ENCODE measurements at places on chromosomes 2 and 18. TPM values are rescaled to one million over a fixed set of nuclear protein-coding genes. Genes with fewer than 3 reads are reported as not detected.

DNA sequence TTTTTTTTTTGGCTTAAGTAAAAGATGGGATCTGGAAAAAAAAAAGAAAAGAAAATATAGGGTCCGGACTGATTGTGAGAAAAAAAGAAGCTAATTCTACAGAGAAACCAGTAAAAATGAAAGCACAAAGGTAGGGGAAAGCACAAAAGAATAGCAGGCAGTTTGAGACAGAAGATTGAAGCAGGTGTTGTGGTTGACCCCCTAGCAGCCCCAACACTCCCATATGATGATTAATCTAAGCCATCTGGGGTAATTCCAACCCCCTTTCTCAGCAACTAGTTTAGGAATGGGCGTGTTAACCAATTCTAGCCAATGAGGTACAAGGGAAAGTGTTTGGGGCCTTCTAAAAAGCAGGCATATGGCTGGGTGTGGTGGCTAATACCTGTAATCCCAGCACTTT is 77.0 kb downstream of the MBD2 start:
- no peak for DNase-seq

The HK2 gene
- polyA plus RNA-seq: 25.3 TPM

DNA sequence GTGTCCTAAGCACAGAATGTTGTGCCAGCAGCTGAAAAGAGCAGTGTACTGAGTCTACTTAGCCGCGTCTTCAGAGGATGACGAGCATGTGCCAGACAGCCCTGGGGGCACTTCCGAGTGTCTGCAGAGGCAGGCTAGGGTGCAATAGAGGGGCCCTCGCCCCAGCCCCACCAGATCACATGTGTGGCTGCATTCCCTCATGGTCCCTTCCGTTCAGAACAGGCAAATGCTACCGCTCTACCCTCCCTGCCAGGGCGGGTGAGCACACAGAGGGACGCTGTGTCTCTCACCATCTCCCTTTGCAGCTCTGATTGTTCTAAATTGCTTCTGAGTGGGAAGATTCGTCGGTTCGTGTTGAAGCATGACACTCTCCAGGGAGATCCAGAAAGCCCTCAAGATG is 212.2 kb upstream of the RAB12 start:
- DNase-seq: no peak

DNA sequence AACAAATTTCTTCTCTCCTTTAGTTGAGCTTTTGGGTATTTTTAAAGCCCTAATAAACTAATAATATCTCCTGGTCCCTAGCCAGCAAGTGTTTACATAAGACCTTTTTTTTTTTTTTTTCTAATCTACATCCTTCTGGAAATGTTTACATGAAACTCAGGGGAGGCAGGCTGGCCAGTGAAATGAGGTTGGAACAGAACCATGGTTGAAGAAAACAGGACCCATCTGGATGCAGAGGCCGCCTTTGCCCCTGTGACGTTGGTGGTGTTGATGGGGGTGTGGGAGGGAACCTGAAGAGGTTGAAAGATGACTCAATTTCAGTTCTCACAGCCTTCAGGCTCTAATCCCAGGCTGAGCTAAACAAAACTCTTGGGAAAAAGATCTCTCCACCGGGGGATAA is 118.5 kb downstream of the NRP2 start:
- no peak for DNase-seq

DNA sequence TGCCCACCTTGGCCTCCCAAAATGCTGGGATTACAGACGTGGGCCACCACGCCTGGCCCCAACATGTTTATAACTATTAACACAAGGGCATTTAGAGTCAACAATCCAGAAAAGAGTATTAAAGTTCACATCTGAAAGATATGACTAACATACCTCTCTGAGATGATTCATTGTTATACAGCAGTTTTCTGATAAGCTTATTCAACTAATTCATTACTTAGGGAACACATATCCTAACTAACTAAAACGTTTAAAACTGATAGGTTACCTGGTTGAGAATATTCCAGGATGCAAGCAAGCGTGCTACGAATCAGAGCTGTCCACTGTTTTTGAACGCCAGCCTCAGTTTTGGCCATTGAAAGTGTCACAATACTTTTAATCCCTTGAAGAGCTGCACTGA is 34.0 kb upstream of the STRN start:
- peak; percentile 3 for DNase-seq

DNA sequence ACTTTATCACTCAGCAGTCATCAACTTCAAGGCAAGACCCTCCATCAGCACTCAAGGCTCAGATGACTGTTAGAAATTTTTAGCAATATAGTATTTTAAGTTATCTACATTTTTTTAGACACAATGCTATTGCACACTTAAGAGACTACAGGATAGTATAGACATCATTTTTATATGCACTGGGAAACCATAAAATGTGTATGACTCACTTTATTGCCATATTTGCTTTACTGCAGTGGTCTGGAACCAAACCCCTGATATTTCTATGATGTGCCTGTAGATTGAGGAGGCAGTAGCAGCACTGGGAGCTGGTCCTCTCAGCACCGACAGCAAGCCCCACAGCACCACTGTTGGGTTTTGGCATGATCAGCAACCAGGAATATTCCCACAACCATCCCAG is 264.8 kb upstream of the HNRNPA3 start:
- no peak for DNase-seq

The OTOS gene
- not detected for polyA plus RNA-seq

DNA sequence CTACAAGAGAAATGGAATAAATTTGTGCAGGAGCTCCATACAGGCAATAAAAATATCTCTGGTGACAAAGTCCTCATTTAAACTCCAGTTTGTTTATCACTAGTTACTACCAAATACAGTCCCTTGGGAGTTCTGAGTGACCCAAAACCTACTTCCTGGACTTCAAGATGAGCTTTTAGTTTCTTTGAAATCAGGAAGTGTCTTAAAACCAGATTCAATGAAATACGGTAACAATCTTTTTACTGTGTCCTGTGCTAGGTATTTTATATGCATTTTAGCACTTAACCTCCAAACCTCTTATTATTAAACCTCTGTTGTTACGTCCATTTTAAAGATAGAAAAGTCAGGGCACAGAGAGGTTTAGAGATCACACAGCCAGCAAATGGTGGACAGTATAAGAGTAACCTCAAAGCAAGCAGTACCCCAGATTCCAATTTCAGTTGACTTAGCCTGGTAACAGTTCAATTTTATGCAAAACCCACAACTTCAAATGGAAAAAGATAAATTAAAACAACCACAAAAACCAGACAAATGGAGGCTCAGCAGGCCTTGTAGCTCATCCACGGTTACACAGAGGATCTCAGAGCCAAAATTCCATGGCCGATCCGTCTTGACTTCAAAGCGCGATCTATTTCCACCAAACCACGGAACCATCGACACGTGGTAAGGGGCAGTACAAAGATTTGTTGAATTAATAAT is 1.3 kb upstream of the KCMF1 start:
- DNase-seq: peak; percentile 64

The RGPD3 gene
- polyA plus RNA-seq: 0.08 TPM

GRCh38 chr18:26252411-26252810 is 26.2 kb downstream of the TAF4B start:
- no peak for DNase-seq

The CABLES1 gene
- 1.3 TPM for polyA plus RNA-seq

The STARD6 gene
- polyA plus RNA-seq: not detected

The UGT1A4 gene
- not detected for polyA plus RNA-seq

DNA sequence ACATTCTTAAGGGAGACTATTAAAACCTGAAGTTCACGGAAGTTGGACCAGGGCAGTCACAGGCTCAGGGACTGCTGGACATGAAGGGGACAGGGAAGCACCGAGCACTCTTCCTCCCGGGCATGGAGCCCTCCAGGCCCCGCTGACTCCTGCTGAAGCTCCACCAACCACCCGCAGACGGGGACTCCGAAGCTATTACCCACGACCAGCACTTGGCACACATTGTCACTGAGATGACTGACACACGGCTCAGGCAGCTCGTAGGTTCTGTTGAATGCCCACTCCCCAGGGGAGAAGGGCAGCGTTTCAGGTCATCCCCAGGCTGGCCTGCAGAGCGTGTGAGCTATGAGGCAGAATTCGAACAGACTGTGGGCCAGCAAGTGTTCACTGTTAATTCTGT is 234.8 kb downstream of the NDUFA10 start:
- no peak for DNase-seq

The ST6GAL2 gene
- polyA plus RNA-seq: not detected

DNA sequence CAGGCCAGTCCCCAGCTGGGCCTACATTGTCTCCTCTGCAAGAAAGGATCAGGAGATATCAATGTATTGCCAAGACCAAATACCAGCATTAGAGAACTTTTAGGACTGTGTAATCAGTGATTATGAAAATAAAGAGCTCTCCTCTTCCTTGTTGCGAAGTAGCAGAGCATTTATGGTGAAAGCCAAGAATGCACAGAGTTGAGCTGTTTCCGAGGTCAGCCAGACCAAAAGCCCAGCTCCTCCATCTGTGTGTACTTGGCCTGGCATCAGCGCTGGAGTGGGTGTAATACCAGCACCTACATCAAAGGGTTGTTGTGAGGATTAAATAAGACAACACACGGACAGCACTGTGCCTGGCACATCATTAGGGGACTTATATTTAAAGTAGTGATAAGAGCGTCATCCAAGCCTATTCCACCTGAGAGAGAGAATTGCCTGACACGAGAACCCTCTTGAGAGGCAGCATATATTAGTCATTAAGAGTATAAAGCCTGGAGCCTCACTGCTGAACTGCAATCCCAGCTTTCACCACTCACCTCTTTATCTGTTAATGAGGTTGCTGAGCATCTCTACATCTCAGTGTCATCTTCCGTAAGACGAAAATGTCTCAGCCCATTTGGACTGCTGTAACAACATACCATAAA is 7.4 kb upstream of the SLC16A14 start:
- peak; percentile 4 for DNase-seq

The LOXHD1 gene
- not detected for polyA plus RNA-seq

DNA sequence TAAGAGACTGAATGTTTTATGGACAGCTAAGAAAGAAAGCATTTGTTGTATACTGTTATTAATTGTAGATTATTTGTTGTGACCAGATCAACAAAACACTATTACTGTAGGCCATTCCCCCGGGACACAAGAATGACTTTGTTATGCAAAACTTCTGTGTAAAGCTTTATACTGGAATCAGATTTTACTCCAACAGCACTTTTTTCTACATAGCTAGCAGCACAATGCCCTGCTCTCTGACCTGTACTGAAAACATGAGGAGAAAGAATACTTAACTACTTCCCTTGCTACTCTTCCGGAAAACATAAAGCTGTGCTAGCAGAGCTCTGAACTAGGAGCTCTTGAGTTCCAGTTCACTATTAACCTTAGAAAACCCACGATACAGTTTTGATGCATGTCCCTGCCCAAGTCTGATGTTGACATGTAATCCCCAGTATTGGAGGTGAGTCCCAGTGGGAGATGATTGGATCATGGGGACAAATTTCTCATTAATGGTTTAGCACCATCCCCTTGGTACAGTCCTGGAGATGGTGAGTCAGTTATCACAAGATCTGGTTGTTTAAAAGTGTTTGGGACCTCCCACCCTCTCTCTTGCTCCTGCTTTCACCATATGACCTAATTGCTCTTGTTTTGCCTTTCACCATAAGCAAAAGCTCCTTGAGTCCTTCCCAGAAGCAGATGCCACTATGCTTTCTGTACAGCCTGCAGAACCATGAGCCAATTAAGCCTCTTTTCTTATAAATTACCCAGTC is 601.1 kb upstream of the PIK3C3 start:
- DNase-seq: no peak

DNA sequence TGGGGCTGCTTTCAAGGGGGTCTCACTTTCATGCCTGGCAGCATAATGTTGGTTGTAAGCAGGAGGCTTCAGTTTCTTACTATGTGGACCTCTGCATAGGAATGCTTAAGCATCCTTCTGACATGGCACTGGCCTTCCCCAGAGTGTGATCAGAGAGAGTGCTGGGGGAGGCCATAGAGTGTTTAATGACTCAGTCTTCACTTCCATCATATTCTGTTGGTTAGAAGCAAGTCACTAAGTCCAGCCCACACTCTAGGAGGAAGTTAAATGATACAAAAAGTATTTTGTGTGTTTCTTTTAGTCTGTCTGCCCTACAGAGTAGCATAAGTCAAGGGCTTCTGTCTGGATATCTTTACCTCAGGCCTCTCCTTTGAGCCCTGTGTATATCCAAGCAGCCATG is 64.9 kb downstream of the GALNT1 start:
- no peak for DNase-seq

The SLC4A5 gene
- polyA plus RNA-seq: 0.35 TPM

The ZDBF2 gene
- polyA plus RNA-seq: 2.5 TPM

DNA sequence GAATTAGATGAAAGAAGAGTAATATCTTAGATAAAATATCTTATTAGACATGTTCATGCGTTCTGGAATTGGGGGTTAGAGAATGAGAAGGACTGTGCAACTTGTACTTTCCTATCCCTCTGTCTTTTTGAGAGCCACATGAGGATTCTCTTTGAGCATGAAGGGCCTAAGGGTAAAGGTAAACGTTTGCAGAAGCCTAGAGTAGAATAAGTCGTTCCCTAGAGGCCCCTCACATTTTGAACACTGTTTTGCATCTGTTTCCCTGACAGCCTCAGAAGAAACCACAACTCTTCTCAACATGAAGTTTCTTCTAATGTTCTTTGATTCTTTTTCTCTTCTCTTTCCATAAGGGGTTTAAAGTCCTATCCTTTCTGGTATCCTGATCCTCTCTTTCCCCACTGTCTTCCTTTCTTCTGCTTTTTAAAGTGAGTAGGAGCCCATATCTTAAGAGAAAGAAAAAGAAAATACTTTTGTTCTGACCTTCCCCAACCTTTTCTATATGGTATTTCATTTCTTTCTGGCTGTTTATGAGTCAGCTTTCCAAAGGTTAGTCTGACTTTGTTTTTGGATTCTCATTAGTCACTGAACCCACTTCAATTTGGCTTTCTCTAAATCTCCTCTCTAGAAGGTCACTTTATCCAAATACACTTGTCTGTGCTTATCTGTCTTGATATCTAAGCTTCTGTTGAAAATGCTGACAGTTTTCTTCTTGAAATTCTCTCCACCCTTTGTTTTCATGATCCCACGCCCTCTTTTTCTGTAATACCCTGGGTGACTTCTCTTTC is 34.8 kb downstream of the PPP1R1C start:
- DNase-seq: peak; percentile 45

DNA sequence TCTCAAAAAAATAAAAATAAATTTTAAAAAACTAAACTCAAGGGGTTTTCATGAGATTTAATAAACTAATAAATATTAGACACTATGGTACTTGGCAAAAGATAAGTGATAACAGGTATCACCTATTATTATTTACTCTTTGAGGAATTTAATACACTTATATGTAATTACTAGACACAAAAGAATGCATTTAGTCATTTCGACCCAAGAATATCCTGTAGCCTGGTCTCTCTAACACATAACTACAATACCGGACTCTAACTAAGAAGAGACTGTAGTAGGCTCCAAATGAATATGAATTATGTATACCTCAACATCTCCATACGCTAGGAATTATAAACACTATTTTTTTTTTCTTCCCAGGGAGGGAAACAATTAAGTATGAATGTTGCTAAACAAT is 850.7 kb downstream of the CPS1 start:
- DNase-seq: no peak

The MDH1B gene
- 0.70 TPM for polyA plus RNA-seq

The PRADC1 gene
- polyA plus RNA-seq: 46.7 TPM

GRCh38 chr2:240182001-240182400 is 41.5 kb upstream of the OTOS start:
- DNase-seq: no peak

DNA sequence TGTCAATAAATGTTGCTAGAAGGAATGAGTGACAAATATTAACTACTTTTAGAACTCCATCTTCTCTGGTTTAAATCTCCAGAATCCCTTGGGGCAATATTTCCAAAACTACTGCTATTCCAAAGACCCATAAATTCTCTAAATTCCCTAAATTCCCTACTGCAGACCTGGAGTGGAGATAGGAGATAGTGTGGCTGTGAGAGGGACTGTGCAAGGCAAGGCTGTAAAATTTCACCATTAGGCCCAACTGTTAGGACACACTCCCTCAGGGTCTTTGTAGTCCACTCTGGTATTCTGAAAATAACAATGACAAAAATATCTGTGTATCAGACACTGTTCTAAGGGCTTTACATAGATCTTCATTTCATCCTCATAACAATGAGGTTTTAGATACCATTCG is 67.9 kb downstream of the MYL12B start:
- DNase-seq: no peak
